Mucosa of descending colon (tissue), 3 donors: ENCODE measurements at places on chromosomes 5 and 9. TPM values are rescaled to one million over a fixed set of nuclear protein-coding genes. Genes with fewer than 3 reads are reported as not detected.

Gene FBXO10
- total RNA-seq = 3.4 TPM

Gene MYMK
- not detected for total RNA-seq

Gene FGF10
- 12.7 TPM for total RNA-seq

Gene SPDL1
- 4.5 TPM for total RNA-seq

Gene FBXW2
- total RNA-seq = 62.1 TPM

Gene GARIN3
- not detected for total RNA-seq

Gene MAMDC4
- total RNA-seq = 43.8 TPM

Gene XPA
- 10.8 TPM for total RNA-seq

Gene POLR3G
- total RNA-seq = 1.5 TPM

DNA sequence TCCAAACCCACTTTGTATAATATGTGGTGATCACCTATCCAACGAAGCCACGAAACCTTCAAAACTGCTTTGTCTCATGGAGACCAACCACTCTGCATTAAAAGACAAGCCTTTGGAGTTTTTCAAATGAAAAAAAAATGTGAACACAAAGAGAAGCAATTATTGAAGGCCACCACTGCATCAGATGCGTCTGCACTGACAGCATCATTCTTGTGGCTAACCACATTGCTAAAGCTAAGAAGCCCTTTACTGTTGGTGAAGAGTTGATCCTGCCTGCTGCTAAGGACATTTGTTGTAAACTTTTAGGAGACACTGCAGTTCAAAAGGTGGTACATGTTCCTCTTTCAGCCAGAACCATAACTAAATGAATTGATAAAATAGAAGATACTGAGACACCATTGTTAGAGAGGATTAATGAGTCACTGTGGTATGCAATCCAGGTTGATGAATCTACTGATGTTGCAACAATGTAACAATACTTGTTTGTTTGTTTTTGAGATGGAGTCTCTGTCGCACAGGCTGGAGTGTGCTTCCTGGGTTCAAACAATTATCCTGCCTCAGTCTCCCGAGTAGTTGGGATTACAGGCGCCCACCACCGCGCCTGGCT, 45.4 kb downstream of the TAF11L14 start:
- no peak for DNase-seq

GRCh38 chr9:97706246-97706645, 9.1 kb upstream of the XPA start:
- DNase-seq = no peak

DNA sequence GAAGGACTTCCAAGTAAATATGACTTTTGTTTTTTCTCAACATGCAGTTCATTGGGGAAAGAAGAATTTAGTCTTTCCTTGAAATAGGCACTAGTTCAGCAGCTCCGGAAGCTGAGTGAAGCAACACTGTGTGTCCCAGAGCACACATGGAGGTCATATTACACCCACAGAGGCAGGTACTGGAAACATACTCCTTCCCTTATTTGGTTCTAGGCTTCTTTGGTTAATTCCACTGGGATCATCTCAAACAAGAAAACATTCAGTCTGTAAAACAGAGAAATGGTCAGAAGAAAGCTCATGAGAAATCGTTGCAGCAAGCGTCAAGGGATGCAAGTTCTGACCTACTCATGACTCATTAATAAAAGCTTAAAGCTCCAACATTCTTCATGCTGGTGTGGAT, 175.1 kb upstream of the PCSK5 start:
- no peak for DNase-seq

GRCh38 chr9:12849486-12850003, 74.7 kb downstream of the LURAP1L start:
- DNase-seq = no peak

DNA sequence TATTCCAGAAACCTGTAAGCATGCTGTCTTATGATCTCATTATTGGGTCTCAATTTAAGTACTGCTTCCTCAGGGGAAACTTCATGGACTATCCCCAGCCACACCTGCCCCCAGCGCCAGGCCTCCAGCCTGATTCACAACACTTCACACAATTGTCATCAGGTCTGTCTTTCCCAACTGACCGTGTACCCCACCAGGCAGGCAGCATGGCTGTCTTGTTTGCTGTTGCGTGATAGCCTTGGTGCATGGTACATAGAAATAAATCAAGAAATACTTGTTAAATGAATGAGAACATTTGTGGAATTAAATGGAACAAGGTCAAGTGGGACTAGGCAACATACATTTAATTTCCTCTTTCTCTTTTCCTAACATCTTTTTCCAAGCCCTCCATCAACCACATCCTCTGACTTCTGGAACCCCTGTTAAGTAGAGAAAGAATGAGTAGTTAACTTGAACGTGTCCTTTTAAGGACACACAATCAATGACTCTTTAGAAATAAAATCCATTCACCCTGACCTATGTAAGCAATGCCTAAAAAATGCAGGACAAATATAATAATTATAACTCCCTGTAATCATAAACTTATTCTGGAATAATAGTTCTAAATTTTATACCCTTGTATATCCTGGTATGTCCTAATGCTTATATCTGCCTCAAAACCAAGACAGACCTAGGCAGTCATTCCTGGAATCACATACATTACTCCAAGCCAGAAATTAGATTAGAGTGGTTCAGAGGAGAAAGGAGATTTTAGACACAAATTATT, 17.2 kb upstream of the THG1L start:
- DNase-seq = no peak

GRCh38 chr5:177405805-177406204, 3.6 kb downstream of the F12 start:
- peak; percentile 50 for DNase-seq

DNA sequence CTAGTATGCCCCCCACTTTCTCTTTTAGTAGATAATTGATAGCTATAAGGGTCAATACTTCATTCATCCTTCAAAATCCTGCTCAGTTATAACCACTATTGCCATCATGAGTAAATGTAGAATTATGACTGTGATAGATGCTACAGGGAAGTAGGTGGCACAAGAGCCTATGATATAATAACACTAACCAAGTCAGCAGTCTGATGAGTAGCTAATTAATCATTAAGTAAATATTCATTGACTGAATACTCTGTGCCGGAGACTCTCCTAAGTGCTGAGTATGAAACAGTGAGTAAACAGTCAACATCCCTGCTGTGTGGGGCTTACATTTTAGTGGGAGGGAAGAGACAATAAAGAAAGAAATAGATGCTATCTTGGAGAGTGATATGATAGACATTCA, 430.3 kb upstream of the ZNF462 start:
- DNase-seq = no peak

GRCh38 chr5:143258559-143259253, 144.8 kb downstream of the NR3C1 start:
- no peak for DNase-seq

GRCh38 chr9:124320062-124320973, 62.6 kb downstream of the NEK6 start:
- peak; percentile 82 for DNase-seq

DNA sequence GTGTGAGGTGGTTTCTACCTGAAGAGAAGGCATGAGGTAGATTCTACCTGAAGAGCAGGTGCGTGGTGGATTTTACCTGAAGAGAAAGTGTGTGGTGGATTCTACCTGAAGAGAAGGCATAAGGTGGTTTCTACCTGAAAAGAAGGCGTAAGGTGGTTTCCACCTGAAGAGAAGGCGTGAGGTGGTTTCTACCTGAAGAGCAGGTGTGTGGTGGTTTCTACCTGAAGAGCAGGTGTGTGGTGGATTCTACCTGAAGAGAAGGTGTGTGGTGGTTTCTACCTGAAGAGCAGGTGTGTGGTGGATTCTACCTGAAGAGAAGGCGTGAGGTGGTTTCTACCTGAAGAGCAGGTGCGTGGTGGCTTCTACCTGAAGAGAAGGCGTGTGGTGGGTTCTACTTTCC, 192.8 kb downstream of the MED10 start:
- DNase-seq = no peak

DNA sequence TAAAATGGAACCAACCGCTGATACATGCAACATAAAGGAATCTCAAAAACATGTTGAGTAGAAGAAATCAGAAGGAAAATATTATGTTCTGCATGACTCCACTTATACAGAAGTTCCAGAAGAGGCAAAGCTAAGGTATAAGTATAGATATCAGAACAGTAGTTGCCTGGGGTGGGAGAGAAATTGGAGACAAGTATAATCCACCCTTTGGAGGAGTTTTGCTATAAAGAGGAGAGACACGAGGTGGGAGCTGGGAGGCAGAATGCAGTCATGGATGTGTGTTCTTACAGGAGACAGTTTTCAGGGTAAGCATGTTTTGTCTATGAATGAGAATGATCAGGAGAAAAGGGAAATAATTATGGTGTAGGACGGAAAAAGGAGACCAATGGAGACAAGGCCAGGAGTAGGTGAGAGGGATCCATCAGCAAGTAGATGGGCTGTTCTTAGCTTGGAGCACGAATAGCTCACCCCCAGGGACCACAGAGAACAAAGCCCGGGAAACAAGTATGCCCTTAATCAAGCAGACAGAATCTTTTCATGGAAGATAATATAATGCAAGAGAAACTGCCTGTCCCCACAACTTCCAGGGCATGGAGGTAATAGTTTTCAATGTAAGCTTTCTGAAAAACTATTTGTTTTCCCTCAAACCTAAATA, 72.2 kb downstream of the MED27 start:
- DNase-seq = no peak

- no peak for DNase-seq
Measured at GRCh38 chr9:35293376-35293964, 131.7 kb downstream of the UNC13B start.

GRCh38 chr9:135500071-135500524, 384 bp upstream of the MRPS2 start:
- DNase-seq = no peak
